BE2C (cell line): ENCODE measurements at places on chromosomes 12 and 14.

DNA sequence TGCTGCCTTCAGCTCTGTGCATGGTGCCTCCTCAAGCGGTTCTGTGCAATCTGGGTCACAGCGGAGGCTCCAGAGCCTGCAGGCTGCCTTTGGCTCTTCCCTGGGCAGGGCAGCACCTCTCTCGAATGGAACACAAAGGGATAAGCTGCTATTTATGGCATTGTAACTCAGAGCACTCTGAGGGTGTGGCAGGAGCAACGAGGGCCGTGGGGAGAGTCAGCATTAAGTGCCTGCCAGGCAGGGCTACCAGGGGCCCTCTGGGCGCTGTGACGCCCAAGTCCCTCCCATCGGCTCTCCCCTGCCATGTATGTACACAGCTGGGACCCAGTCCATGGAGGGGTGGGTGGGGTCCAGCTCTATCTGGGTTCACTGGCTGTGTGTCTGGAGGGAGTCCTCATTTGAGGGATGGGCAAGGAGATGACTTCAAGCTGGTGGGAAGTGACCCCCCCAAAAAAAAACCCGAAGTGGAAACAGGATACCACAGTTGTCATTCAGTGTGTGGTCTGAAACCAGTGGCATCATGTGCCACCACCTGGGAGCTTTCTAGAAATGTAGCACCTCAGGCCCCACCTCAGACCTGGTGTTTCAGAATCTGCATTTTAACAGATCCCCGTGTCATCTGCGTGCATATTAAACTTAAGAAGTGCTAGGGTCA lies 44.0 kb upstream of the OAS1 start:
- DNase-seq = no peak

GRCh38 chr14:39265033-39265432 lies 31.3 kb downstream of the MIA2 start:
- DNase-seq = no peak

DNA sequence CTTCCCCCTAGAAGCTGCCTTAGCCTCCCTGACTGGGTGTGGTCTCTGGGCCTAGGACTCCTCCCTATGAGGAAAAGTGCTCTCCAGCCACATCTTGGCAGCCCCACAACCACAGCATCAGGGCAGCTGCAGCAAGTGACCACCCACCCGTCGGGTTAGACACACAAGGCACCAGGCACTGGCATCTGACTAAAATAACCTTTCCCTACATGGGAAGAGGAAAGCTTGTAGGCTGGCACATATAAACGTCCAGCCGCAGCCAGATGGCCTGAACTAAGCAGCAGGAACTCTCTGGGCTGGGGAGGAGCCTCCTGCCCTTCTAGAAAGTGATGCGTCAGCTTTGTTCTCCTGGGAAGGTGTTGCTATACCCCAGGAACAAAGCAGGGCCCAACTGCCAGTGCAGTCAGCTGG lies 328.7 kb downstream of the DPF3 start:
- no peak for DNase-seq

- peak; percentile 30 for DNase-seq
These were observed 396.7 kb upstream of the PDE3A start for GRCh38 chr12:19971361-19972280.

GRCh38 chr12:121974026-121974985 lies 47.4 kb upstream of the BCL7A start:
- DNase-seq = no peak

- no peak for DNase-seq
These were observed 44.8 kb downstream of the GCH1 start for GRCh38 chr14:54857830-54858269.

GRCh38 chr12:42510823-42511222 lies 78.7 kb downstream of the PRICKLE1 start:
- DNase-seq = no peak

- DNase-seq = no peak
These were observed 12.3 kb downstream of the FIGNL2 start for GRCh38 chr12:51836041-51836826.

DNA sequence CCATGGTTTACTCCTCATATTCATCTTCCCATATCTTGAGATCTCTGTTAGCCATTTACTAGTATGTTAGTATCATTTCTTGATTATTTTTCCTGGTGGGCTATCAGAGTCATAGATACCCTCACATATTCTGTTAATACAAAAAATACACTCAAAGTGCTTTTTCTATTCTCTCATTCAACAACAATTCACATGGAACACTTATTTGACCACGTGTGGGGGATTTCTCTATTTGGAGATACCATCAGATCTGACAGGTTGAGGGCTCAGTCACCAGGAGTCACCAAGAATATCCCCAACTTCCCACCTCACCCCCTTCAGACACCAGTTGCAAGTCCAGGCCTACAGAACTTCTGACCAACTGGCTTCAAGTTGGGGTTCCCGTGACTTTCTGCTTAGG lies 51.9 kb upstream of the A2ML1 start:
- DNase-seq = no peak

DNA sequence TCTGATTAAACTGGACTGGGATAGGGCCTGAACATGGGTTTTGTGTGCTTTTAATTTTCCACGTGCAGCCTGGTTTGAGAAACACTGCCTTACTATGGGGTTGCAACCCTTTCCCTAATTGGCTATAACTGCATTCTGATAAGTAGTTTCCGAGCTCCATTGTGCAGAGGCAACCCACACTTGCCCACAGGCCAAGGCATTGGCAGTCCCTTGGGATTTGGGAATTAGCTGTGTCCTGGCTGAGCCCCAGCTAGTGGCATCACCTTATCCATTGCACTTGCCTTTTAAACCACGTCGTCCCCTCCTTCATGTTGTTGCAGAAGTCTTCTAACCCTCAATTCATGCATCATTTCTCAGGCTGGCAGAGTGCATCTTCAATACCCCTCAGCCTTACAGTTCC lies 10.2 kb downstream of the VCPKMT start:
- peak; percentile 50 for DNase-seq

GRCh38 chr14:88030079-88030478 lies 25.1 kb downstream of the GPR65 start:
- no peak for DNase-seq

DNA sequence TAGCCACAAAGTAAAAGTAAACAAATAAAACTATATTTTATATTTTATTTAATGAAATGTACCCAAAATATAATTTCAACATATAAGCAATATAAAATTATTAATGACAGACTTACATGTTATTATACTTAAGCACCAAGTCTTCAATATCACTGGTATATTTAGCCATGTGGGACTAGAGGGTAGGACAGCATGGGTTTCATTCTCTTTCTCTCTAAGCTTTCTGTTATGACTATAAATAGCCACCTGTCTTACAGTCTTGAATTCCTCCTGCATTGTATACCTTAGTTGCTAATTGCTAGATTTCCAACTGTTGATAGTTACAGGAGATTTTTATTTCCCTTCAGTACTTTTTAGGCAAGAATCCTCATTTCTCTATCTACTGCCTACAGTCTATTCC lies 63.1 kb upstream of the LIN7A start:
- DNase-seq = no peak

- no peak for DNase-seq
These were observed 4.5 kb downstream of the AJUBA start for GRCh38 chr14:22977684-22978486.

- DNase-seq = no peak
These were observed 19.5 kb downstream of the GPR68 start for GRCh38 chr14:91225025-91225424.

GRCh38 chr14:84436528-84436927 lies 1093.4 kb upstream of the FLRT2 start:
- no peak for DNase-seq

GRCh38 chr14:80988192-80988591 lies 32.8 kb downstream of the TSHR start:
- no peak for DNase-seq

DNA sequence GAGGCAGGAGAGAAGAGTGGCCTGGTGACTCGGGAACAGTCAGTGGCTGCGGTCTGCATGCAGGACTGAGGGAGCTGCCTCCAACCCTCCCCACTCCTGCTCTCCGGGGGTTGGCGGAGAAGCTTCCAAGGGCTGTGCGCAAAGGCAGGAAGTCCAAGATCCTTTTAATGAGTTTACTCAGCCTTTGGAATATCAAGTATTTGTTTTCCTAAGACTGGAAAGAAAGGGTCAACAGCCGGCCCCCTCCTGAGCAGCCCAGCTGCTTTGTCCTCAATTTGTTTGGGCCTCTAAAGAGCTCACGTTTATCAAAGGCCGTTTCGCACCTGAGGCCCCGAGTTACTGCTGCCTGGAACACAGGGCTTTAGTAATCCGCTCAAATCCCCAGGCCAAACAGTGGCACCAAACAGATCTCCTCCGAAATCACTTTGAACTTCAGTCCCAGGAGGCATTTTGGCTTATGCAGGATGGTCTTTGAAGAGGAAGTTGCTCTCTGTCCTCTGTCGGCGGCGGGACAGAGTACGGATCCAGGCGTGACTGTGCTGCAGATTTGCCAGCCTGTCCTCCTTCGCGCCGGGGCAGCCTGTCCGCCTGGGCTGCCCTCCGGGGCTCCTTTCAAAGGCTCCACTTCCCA lies 117.2 kb upstream of the FZD10 start:
- no peak for DNase-seq

DNA sequence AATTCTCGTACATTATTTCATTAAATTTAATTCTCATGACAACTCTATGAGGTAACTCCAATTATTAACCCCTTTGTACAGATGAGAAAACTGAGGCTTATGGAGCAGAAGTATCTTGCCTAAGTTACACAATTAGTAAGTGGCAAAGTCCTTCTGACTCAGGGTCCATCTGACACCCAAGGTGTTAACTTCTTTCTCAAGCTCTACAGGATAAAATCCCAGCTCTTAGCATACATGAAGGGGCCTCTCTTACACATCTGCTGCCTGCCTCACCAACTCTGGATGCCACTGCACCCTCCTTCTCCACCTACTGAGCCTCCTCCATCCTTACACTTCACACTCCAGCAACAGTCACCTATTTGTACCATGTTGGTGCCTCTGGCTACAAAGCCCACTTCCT lies 4.3 kb upstream of the KRT72 start:
- no peak for DNase-seq

DNA sequence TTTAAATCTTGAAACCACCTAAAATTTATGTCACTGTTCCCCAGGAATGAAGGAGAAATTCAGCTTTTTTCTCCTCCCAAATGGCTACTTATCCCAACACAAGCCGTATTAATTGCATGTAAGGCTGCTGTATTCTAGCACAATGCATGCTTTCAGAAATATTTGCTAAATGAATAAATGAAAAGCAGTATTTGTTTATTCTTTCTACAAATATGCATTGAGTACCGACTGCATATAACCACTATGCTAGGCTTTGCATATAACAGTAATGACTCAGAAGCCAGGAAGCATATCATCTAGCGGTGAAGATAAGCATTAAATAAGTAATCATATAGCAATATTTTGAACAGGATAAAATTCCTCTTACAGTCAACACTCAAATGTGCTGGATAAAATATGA lies 5.7 kb upstream of the LRR1 start:
- no peak for DNase-seq

DNA sequence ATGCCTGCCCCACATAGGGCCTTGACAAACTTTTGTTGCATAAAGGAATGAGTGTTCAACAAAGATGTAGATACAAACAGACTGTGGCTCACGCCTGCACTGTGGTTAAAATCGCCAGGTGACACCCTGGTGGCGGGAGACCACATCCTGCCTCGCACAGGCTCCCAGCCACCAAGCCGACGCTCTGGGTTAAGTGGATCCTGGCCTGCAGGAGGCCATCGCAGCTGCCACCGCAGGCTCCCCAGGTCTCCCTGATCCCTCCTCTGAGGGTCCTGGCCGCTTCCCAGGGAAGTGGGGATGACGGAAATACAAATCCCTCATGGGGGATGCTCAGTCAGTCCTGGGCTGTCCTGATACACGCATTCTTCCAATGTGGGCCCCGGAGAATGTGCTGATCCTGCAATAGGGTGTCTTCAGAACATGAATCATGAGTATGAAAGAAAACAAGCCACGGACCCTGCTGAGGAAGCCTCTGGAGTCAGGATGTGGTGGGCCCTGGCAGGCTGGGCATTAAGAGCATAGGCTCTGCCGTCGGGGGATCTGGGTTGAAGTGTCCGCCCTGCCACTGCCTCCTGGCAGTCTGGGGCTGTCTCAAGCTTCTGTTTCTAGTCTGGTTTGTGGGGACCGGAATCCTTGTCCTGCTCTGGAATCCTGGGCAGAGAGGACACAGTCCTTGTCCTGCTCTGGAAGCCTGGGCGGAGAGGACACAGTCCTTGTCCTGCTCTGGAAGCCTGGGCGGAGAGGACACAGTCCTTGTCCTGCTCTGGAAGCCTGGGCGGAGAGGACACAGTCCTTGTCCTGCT lies 53.5 kb upstream of the BEGAIN start:
- no peak for DNase-seq

DNA sequence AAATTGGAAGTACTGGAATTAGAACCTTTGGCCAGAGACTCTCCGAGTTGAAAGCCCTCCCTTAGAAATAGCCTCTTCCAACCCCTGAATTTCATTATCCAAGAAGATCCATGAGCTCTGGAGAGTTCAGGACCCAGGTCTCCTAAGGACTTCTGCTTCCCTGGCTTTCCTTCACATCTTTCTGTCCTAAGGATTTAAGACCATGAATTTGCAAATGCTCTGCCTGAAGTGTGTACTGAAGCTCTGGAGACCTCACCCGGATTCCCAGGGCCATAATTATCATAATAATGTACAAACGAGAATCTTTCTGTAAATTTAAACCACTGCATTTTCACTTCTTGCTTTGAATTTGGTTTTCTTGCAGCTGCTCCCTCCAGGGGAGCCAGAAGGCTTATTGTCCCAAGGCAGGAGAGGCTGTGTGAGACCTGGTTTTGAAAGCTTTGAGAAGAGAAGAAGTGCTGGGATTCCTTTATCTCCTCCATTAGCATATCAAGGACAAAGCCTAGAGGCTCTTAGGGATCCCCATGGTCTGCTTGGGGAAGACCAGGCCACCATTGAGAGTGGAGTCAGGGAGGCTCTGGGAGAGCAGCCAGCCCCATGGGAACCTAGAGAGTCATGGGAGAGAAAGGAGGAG lies 41.1 kb downstream of the GLRX5 start:
- no peak for DNase-seq

DNA sequence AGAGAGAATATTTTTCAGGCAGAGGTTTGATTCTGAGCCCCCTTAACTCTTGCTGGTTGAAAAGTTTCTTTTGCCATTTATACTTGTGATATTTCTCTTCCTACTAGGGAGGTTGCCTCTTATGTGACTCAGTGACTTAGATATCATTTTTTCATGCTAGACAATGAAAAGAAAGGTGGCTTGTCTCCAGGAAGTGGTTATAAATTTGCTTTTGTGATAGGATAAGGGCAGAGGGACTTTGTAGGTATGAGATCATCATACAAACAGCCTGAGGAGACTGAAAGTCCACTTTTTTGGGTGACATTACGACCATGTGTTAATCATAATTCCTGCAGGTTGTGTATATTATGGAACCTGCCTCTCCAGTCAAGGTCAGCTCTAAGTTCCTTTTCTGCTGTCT lies 35.8 kb downstream of the ACSM4 start:
- no peak for DNase-seq

GRCh38 chr14:52954346-52955214 lies 3.7 kb upstream of the FERMT2 start:
- no peak for DNase-seq

DNA sequence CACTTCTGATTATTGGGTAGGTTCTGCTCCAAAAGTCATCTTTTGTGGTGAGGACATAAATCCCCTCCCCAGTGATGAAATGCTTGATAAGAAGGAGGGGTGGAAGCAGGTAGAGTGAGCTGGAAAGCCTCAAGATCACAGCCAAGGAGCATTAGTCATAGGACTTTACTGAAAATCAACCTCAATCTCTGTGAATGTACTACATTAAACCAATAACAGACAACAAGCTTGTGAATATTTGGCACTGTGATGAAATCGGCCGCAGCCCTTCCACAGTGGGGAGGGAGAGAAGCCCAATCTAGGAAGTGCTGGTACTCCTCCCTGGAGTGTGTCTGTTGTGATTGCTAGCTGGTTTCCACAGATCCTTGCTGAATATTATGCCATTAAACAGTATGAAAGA lies 41.2 kb upstream of the PTCSC3 start:
- DNase-seq = no peak
